ENCODE measurements at places on chromosomes 2 and 18.

GRCh38 chr2:85357736-85358135 is 3.2 kb downstream of the ELMOD3 start:
- DNase-seq = no peak

DNA sequence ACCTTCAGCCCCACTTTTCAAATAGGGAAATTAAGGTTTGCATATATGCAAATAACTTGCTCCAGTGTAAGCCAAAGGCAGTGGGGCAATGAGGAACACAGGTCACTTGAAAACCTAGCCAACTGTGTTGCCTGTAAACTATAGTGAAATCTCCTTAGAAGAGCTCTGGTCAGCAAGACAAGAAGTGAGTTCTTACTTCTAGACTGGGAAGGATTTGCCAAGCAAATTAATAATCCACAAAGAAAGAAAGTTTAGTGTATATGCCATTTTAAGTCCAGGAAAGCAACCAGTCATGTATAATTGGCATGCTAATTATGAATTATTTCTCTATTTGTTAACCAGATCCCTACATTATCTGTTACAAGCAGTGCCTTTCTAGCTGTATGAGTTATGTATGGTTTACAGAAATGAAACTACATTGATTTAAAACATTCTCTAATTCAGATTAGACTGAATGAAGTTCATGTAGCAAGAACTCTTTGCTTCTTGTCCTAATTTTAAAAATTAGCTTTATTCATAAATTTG is 129.9 kb downstream of the MTX2 start:
- no peak for DNase-seq

DNA sequence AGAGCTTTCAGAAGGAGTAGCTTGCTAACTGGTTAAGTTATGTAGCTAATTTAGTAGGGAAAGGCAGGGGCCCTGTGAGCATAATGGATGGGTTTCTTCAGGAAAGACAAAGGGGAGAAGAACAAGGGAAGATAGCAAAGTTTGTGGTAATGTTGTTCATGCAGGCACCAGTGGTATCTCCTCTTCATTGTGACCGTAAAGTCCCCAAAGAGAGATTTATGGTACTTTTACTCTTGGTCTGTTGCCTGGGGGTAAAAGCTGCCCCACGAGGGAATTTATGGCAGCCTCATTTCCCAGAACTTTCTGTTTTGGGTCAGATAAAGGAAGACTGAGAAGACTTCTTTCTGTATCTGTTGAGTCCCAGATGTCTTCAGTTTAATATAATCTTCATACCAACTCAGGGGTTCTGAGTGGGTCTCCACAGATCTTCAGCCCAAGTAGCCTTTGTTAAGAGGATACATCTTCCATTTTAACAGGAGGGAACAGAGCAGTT is 27.5 kb downstream of the MALT1 start:
- DNase-seq = no peak

- no peak for DNase-seq
Measured at GRCh38 chr2:37472959-37473358, 128.5 kb downstream of the QPCT start.

GRCh38 chr2:236646441-236646840 is 76.8 kb downstream of the ACKR3 start:
- no peak for DNase-seq

- no peak for DNase-seq
Measured at GRCh38 chr2:10162586-10163497, 40.3 kb downstream of the RRM2 start.

DNA sequence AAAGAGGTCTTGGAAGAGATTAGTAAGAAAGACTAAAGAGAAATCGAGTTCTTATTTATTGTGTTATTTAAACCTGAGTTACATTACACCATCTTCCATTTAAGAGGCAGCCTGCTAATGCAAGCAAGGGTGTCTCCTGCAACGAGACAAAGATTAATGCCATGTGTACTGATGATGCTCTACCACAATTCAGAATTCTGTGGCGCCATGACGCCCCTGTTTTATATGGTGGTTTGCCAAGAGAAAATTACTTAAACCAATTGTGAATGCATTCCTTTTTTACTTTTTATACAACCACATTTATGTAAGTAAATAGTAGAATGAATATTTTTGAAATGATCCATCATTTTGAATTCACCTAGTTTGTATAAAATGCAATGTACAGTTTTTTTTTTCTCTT is 356.1 kb upstream of the ZEB2 start:
- DNase-seq = no peak

DNA sequence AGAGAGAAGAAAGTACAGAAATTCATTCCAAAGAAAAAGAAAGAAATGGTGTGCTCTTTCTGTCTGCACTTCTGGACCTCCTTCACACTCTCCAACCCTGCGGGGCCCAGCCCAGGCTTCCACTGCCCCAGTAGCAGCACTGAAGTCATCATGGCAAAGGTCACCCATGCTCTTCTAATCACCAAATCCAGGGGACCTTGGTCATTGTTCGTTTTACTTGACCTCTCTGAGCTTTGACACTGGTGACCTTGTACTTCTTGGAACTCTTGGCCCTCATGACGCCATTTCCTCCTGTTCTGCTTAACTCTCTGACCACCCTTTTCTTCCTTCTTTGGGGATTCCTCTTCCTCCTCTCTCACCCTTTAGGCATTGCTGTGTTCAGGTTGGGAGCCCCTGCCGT is 105.6 kb downstream of the SMAD7 start:
- DNase-seq = no peak

DNA sequence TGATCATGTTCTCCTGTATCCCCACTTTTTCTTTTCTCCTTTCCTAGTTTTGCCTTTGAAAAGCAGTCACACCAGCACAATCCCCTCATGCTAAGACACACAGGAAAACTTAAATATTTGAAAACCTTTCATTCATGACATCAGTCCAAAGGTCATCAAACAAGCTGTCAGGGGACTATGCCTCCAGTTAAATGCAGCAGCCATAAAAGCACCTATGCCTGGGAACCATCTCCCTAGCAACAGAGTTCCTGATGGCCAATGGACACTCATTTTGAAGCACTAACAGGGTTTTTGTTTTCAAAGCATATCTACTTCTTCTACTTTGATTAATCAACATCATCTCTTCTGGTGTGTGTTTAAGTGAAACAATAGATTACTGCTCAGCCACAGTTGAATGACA is 286.4 kb upstream of the PARD3B start:
- no peak for DNase-seq

- DNase-seq = no peak
Measured at GRCh38 chr2:18721038-18721922, 131.9 kb upstream of the NT5C1B start.

- DNase-seq = no peak
Measured at GRCh38 chr2:119179991-119180390, 21.4 kb upstream of the C1QL2 start.

- no peak for DNase-seq
Measured at GRCh38 chr2:107817378-107817777, 9.3 kb upstream of the RGPD4 start.

GRCh38 chr2:200863782-200864175 is 679 bp downstream of the CLK1 start:
- no peak for DNase-seq

DNA sequence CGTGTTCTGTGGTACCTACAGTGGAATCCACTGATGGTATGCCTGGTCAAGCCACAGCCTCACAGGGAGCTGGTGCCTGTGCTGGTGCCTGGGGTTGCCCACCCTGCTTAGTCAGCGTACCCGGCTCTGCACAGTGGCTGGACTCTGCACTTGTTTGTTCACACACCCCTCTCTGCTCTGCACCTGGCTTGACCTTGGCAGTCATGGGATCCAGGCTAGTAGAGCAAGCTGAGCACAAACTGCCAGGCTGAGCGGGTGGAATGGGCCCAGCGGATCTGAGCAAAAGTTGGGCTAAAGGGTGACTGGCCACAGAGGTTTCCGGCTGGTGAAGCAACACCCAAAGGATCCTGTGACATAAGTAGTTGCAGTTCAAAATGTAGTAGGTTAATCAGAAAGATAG is 163.5 kb downstream of the CDH19 start:
- no peak for DNase-seq

DNA sequence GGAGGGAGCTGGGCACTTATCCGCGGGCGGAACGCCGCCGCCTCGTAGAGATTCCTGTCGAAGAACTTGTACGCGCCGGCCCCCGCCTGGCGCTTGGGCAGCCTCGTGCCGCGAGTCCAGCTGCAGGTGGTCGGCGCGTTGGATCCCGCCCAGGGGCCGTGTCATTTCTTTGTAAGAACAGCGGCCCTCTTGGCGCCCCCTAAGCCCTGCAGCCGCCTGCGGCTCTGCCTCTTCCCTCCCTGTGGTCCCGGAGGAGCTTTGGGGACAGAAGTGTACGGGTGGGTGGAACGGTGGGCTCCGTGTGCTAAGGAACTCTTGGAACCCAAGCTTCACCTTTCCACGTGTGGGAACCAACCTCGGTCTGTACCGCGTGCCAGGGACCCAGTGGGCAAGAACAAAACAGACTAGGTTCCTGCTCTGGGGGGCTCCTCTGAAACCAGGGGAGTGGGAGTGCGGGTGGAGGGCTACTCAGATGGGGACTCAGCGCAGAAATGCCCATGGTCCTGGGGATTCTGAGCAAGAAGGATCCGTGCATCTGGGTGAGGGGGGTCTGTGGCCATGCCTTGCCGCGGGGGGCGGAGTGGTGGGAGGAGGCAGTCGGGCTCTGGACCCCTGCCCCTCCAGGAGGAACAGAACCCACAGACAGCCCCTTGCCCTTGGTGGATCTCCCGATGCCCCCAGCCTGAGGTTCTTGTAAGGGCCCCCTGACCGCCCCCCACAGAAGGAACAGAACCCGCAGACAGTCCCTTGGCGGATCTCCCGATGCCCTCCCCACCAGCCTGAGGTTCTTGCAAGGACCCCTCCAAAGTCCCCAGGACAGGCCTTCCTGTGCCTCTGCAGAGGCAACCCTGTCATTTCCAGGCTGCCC is 1.5 kb downstream of the GPC1 start:
- no peak for DNase-seq

GRCh38 chr2:54422072-54422581 is 34.0 kb upstream of the SPTBN1 start:
- no peak for DNase-seq

DNA sequence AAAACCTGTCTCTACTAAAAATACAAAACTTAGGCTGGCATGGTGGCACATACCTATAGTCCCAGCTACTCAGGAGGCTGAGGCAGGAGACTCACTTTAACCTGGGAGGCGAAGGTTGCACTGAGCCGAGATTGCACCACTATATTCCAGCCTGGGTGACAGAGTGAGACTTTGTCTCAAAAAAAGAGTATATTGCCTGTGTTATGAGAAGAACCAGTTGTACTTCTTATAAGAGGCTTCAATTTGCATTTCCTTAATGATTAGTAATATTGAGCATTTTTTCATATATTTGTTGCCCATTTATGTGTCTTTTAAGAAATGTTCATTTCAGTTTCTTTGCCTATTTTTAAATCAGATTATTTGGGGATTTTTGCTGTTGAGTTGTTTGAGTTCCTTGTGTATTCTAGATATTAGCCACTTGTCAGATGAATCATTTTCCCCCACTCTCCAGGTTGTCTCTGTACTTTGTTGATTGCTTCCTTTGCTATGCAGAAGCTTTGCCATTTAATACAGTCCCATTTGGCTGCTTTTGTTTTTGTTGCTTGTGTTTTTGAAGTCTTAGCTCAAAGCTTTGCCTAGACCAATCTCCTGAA is 75.8 kb upstream of the LRPPRC start:
- DNase-seq = no peak

- DNase-seq = no peak
Measured at GRCh38 chr2:53536583-53537361, 230.8 kb upstream of the CHAC2 start.

GRCh38 chr2:158179660-158180059 is 78.0 kb downstream of the UPP2 start:
- DNase-seq = no peak

DNA sequence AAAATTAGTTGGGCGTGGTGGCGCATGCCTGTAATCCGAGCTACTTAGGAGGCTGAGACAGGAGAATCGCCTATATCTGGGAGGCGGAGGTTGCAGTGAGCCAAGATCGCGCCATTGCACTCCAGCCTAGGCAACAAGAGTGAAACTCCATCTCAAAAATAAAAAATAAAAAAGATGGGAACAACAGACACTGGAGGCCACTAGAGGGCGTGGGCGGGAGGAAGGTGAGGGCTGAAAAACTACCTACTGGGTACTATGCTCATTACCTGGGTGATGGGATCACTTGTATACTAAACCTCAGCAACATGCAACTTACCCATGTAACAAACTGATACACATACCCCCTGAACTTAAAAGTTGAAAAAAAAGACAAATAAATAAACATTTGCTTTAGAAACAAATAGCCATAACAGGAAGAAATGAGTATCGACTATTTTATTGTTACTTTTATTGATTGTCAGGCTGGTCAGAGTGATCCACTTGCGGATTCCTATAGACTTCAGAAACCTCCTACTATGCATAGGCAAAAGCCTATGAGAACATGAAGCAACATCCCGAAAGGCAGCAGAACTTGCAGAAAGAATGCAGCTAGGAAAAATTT is 61.0 kb downstream of the TMEM163 start:
- no peak for DNase-seq

- no peak for DNase-seq
Measured at GRCh38 chr2:229633556-229633955, 80.8 kb downstream of the DNER start.

- DNase-seq = no peak
Measured at GRCh38 chr2:240911641-240912265, 5.6 kb downstream of the CROCC2 start.

GRCh38 chr2:13576406-13577036 is 859.8 kb downstream of the TRIB2 start:
- no peak for DNase-seq

- DNase-seq = no peak
Measured at GRCh38 chr18:505483-506122, 5.1 kb upstream of the COLEC12 start.

- DNase-seq = no peak
Measured at GRCh38 chr18:6881034-6881820, 151.7 kb downstream of the ARHGAP28 start.

DNA sequence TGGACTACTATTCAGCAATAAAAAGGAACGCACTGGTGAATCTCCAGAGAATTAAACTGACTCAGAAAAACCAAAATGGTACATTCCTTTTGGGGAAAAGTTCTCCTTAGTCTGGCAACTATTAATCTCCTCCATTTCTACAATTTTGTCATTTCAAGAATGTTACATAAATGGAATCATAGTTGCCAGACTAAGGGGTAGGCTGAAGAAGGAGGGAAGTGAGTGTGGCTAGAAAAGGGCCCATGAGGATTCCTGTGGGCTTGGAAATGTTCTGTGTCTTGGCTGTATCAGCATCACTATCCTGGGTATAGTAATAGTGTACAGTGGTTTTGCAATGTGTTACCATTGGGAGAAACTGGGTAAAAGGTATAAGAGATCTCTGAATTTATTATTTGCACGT is 72.4 kb downstream of the ZAP70 start:
- no peak for DNase-seq

- no peak for DNase-seq
Measured at GRCh38 chr2:42723465-42723864, 40.5 kb downstream of the OXER1 start.

DNA sequence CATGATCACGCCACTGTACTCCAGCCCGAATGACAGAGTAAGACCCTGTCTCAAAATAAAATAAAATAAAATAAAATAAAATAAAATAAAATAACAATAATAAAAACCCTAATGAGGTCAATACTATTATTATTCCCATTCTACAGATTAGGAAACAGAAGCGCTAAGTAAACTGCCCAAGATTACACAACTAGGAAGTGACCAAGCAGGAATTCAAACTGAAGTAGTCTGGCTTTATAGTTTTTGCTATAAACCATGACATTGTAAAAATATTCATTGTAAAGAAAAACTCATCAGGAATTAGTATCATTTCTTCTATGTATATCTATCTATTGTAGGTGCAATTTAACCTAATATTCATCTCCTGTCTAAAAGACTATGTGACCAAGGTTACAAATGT is 1.2 kb downstream of the PLEKHM3 start:
- no peak for DNase-seq

GRCh38 chr2:18123577-18123976 is 245.1 kb downstream of the KCNS3 start:
- no peak for DNase-seq
